ENCODE measurements at places on chromosomes 11 and 22.

GRCh38 chr11:1878137-1879031 lies 13.3 kb downstream of the PRR33 start:
- no peak for DNase-seq

GRCh38 chr11:33913991-33914390 lies 22.1 kb upstream of the LMO2 start:
- DNase-seq: no peak

DNA sequence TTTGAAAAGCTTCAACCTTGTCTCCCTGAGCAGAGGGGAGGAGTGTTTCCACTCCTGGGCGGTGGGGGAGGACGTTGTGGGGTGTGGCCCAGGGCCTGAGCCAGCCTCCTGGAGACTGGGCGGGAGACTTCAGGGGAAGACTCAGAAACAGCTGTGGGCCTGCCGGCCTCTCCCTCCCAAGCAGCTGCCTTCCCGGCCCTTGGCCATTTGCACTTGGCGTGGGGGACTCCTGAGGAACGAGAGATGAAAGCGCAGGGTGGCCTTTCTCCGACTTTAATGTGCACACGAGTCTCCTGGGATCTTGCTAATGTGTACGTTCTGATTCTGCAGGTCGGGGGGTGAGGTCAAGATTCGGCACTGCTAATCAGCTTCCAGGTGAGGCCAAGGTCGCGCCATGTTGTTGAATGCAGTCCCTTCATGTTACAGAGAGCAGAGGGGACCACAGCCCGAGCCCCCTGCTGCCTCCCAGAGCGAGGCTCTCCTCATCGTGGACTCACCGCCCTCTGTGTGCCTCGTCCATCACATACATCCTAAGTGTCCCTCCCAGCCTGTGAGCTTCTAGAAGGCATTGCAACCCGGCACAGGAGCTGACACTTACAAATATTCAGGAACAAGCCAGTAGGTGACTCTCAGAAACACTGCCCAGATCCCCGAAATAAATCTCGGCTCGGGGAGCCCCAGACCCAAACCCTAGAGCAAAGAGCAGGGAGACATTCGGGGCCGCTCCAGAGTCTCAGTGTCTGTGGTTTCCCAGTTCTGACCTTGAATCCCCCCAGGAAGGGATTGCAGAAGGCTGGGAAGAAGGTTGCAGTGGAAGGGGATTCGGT lies 7.7 kb downstream of the LIF start:
- DNase-seq: no peak

GRCh38 chr11:110812086-110812733 lies 100.0 kb upstream of the ARHGAP20 start:
- DNase-seq: no peak

DNA sequence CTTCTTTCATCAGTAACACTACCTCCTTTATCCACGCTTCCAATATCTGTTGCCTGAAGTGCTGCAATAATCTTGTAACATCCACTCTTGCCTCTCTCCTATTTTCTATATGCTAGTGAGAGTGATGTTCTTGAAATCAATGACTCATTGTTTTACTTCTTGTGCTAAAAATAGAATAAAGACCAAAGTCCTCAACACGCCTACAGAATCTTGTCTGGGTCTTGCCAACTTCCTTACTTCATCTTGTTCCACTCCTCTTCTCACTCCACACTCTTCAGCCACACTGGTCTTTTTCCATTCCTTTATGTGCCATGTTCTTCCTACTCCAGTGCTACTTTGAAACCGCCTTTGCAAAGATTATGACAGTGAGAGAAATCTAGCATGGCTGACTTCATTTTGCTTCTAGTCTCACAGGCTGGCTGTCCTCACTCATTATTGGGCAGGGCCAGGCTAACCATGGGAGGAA lies 136.4 kb downstream of the CCDC81 start:
- no peak for DNase-seq

Measured in NCI-H526 treated with DMSO at 0.1 percent for 48 hours (cell line).